NCI-H524 (cell line): ENCODE measurements at places on chromosomes 4 and X.
A peak's percentile ranks its signal among the peaks of the same experiment; 100 is the strongest.

GRCh38 chr4:1285790-1286553 is 3.7 kb upstream of the MAEA start:
- DNase-seq = peak; percentile 13

DNA sequence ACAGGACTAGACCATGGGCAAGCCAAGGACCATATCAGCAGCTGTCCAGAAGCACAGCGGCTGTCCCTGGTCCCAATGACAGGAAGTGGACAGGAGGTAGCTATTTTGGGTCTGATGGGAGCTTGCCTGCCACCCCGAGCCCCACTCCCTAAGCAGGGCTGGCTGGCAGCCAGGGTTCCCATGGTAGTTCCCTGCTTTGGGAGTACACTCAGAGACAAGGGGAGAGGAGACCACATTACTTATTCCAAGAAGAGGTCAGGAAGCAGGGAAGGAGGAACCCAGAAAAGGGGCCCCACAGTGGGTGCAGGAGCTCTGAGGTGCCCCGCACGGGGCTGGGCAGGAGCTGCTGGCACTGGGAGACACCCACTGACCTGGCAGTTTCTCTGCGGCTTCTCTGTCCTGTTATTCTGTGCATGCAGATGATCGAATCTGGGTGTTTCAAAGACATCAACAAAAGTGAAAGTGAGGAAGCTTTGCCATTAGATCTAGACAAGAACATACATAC is 36.3 kb downstream of the HTT-AS start:
- peak; percentile 7 for DNase-seq

- DNase-seq = no peak
Observed at GRCh38 chr4:182695842-182696241, 221.3 kb downstream of the DCTD start.

DNA sequence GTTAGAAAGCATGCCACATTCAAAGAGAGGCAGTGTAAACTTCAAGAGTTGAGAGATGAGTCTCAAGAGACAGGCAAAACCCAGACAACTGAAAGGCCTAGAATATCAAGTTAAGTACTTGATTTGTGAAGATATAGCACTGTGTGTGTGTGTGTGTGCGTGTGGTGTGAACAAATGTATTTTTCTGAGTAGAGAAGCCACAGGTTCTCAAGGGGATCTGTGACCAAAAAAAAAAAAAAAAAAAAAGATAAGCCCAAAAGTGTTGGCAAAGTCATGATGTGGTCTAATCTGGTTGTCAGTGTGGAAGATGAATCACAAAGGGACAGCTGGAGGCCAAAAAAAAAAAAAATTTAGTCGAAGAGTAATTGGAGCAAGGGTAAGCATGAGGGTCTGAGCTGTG is 3.9 kb downstream of the RIPPLY1 start:
- no peak for DNase-seq

GRCh38 chrX:40514376-40514775 is 66.4 kb upstream of the ATP6AP2 start:
- DNase-seq = no peak

- DNase-seq = no peak
Observed at GRCh38 chr4:147195386-147195785, 249.7 kb upstream of the TTC29 start.

- no peak for DNase-seq
Observed at GRCh38 chrX:38379088-38379487, 26.7 kb downstream of the OTC start.

GRCh38 chrX:18931972-18932371 is 51.9 kb downstream of the PHKA2 start:
- DNase-seq = no peak

GRCh38 chrX:66013194-66013816 is 26.6 kb downstream of the VSIG4 start:
- no peak for DNase-seq

DNA sequence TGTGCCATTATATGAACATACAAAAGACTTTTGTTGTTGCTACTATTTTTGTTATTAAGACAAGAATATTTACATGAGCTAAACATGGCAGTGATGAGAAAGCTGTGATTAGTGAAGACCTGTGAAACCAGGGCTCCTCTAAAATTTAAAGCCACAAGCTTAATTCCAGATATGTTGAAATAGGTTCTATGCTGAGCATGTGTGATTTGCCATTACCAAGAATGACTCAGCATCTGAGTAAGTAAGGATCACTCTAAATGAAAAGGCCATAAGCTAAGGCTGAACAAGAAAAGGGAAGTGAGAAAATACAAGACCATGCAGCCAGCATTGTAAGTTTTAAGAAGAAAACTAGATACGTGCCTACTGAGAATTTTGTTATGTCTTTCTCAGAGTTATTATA is 75.9 kb upstream of the CAMK2D start:
- DNase-seq = no peak

DNA sequence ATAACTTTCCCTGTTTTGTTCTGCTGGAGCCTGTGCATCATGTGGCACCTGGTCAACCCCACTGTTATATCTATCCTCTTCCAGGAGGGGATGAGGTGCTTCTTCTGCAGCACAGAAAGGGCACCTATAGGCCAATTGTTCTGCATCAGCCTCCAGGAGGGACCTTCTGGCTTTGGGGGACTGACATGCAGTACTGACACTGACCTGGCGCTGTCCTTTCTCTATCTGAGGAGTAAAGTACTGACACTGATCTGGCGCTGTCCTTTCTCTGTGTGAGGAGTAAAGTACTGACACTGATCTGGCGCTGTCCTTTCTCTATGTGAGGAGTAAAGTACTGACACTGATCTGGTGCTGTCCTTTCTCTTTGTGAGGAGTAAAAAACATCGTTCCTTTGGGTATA is 498.4 kb downstream of the PACRGL start:
- DNase-seq = no peak

- no peak for DNase-seq
Observed at GRCh38 chr4:7956270-7956808, 16.7 kb upstream of the AFAP1 start.

GRCh38 chrX:155046129-155046810 is 19.6 kb downstream of the FUNDC2 start:
- no peak for DNase-seq

- no peak for DNase-seq
Observed at GRCh38 chr4:174517502-174518445, 4.5 kb downstream of the HPGD start.

- no peak for DNase-seq
Observed at GRCh38 chrX:46500054-46500453, 45.2 kb downstream of the ZNF674 start.

GRCh38 chr4:68569466-68570121 is 6.5 kb downstream of the UGT2B17 start:
- DNase-seq = no peak

DNA sequence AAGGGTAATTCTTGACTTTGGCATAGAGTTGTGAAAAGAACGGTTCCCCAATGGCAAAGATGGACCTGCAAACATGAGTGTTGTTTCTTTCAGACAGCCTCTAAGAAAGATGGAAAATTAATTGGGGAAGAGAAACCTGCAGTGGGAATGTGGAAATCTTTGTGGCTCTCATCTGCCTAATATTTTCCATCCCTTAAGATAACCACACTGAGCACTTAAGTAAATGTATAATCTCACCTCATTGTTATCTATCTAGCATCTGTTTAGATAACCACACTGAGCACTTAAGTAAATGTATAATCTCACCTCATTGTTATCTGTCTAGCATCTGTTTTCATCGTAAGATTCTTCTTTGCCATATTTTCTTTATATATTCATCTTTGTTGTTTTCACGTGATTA is 149.3 kb downstream of the NWD2 start:
- DNase-seq = no peak

- no peak for DNase-seq
Observed at GRCh38 chr4:48913346-48913745, 6.8 kb upstream of the OCIAD2 start.

DNA sequence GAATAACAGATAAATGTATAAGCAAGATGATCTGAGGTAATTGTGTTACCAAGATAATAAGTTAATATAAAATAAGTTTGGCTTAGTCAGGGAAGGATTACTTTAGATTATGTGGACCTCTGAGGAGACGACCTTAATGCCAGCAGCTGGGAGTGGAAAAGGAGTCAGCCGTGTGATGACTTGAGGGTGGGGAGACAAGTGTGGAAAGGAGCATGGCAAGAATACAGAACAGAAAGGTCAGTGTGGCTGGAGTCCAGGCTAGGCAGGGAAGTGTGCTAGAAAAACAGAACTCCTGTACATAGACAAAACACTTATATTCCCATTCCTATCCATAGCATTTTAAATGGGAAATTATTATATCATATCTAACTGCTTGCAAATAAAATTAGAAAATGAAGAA is 138.8 kb downstream of the PDLIM5 start:
- DNase-seq = no peak

DNA sequence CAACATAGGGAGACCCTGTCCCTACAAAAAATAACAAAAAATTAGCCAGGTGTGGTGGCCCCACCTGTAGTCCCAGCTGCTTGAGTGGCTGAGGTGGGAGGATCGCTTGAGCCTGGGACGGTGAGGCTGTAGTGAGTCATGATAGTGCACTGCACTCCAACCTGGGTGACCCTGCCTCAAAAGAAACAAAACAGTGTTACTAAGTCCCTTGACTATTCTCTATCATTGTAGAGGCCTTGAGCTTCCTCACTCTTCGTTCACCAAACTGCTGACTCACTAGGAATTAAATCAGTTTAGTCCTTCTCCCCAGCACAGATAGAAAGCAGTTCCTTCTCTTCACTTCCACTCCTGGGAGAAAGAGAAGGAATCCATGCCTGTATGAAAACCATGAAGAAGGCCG is 14.5 kb downstream of the CDS1 start:
- no peak for DNase-seq

DNA sequence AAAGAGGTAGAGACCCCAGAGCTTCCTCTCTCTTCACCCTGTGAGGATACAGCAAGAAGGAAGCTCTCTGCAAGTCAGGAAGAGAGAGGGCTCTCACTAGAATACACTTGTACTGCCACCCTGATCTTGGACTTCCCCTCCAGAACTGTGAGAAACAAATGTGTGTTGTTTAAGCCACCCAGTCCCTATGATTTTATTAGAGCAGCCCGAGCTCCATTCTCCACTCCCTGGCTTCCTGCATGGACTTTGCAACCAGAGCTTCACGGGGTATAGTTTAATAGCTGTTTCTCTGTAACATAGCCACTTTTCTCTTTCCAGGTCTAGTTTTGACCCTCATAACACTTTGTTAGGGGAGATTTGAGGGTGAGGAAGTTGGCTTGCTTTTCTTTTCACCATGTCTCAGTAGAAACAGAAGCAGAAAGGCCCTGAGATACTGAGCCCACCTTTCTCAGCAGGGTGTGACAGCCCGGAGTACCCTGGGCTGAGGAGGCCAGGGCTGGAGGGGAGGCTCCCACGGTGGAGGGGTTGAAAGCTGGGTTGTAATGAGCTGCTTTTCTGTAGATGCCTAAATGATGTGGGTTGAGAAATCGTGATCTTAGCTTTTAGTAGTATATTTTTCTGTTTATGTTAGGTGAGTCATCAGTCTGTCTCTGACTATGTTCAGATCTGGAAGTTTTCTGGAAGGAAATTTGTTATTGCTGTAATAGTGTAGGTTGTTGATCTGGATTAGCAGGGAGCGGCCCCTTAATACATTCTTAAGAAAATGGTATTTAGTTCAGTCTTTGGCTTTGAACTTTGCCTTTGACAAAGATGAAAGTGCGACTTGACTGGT is 118.6 kb downstream of the PTTG2 start:
- no peak for DNase-seq

- DNase-seq = peak; percentile 9
Observed at GRCh38 chr4:9765091-9765490, 16.3 kb upstream of the DRD5 start.

DNA sequence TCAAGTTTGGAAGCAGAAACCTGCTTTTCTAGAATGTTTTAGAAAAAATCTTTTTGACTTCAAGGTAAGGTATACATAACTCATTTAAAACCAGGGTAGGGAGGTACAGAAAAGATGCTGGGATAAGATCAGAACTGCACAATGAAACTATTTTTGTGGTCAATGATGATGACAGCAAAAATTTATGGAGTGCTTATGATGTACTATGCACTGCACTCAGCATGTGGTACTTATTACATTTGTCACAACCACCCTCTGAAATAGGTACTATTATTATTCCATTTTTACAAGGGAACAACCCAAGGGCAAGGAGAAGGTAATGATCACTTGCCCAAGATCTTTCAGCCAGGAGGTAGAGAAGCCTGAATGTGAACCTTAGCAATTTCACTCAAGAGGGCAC is 8.0 kb downstream of the GPM6B start:
- DNase-seq = no peak

DNA sequence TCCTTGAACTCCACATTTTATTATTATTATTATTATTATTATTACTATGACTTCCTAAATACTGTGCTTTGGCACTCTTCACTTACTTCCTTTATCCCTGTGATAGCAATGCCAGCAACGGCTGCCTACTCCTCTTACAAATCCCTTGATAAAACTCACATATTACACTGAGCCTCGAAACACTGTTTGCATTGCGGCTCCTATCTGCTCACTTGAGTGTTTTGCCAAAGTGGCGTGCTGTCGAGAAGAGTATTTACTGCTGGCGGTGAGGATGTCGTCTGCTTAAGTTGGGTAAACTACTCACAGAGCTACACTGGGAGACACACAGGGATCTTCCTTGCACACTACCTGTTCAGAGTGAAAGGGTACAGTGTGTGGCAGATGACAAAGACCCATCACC is 143.4 kb upstream of the VCX3A start:
- DNase-seq = no peak

DNA sequence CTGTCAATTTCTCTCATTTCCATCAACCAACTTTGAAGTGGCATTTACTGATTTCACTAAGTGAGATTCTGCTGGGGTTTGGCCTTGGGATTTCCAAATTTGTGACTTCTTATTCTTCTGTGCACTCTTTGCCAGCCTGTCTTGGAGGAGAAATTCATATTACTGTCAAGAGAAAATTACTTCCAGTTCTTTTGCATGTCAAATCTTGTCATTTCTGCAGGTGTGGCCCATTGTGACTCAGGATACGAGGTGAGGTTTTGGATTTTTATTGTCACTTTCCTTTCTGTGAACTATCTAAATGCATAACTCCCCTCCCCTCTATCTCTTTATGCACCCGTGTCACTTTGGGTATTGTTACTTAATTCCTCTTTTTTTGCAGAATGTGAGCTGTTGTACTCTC is 102.6 kb upstream of the GUCY1A1 start:
- no peak for DNase-seq

- DNase-seq = no peak
Observed at GRCh38 chrX:120768254-120768653, 107.4 kb downstream of the CT47B1 start.

GRCh38 chr4:113449410-113449974 is 312.0 kb downstream of the CAMK2D start:
- DNase-seq = no peak

GRCh38 chr4:107278791-107279483 is 242.8 kb upstream of the DKK2 start:
- no peak for DNase-seq
